ENCODE measurements at places on chromosomes 5 and 9. TPM values are rescaled to one million over a fixed set of nuclear protein-coding genes. Genes with fewer than 3 reads are reported as not detected.

The NREP gene
- 6.7 TPM for polyA plus RNA-seq

The FGF1 gene
- not detected for polyA plus RNA-seq

The HRH2 gene
- 0.46 TPM for polyA plus RNA-seq

The INSL6 gene
- not detected for polyA plus RNA-seq

The LMX1B gene
- not detected for polyA plus RNA-seq

The SLC31A2 gene
- polyA plus RNA-seq = 1.3 TPM

The SUSD3 gene
- polyA plus RNA-seq = 68.7 TPM

The SLC36A2 gene
- polyA plus RNA-seq = not detected

The TAF11L5 gene
- not detected for polyA plus RNA-seq

The CRHBP gene
- polyA plus RNA-seq = 0.75 TPM

The FBXL7 gene
- not detected for polyA plus RNA-seq

The SNX30 gene
- 6.3 TPM for polyA plus RNA-seq

The TNFSF15 gene
- 0.01 TPM for polyA plus RNA-seq

The CCDC183 gene
- polyA plus RNA-seq = 4.0 TPM

The CFAP90 gene
- polyA plus RNA-seq = not detected

The LCN6 gene
- polyA plus RNA-seq = 0.18 TPM

The CFAP157 gene
- 0.03 TPM for polyA plus RNA-seq

All from B cell (primary cell).